Nasal cavity respiratory epithelium epithelial cell of viscerocranial mucosa (primary cell): ENCODE measurements at places on chromosomes 1 and 21. TPM values are rescaled to one million over a fixed set of nuclear protein-coding genes. Genes with fewer than 3 reads are reported as not detected.

Gene MATN1
- not detected in 2 replicates for total RNA-seq

Gene ELAPOR1
- under 0.01 and 0.14 TPM in 2 replicates for total RNA-seq

Gene FOXD2
- under 0.01 and 0.07 TPM in 2 replicates for total RNA-seq

Gene F13B
- total RNA-seq, result not detected in 2 replicates

Gene IGSF8
- 37.9 and 79.6 TPM in 2 replicates for total RNA-seq
